ENCODE measurements at places on chromosomes 1 and 21.

GRCh38 chr21:37817242-37817641, 99.0 kb downstream of the KCNJ6 start:
- DNase-seq: no peak

DNA sequence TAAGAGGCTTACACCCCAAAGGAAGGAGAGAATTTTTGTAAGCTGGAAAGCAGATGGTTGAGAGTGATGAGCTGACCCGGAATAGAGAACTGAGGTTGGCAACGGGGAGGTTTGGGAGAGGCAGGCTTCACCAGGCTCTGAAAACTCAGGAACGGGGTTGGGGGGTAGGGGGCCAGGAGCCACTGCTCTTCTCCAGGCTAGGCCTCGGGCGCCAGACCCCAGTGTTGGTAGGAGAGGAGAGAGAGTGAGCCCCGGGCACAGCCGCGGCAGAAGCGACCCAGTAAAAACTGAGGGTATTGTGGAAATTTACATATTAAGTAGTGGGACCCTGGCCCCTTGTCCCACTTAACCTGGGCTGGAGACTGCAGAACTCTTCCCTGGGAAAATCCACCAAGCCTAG, 45.7 kb downstream of the GPR161 start:
- no peak for DNase-seq

DNA sequence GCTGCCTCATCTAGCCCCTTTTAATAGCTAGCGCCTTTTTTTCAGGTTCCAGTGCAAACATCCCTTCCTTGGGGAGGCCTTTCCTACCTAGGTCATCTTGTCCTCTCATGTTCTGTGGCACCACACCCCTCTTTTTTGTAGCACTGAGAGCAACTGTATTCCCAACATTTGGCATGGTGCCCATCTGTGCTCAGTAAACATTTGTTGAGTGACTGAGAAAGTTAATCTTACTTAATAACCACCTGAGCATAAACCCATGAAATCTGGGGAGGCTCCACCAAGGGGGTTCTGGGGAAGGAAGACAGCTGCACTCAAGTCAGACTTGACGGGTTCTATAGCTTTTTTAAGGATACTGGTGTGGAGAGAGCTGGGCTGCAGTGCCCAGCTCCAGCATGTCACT, 90.0 kb downstream of the NOS1AP start:
- no peak for DNase-seq

- no peak for DNase-seq
These were observed 147.7 kb downstream of the CDC42BPA start for GRCh38 chr1:227170361-227171166.

DNA sequence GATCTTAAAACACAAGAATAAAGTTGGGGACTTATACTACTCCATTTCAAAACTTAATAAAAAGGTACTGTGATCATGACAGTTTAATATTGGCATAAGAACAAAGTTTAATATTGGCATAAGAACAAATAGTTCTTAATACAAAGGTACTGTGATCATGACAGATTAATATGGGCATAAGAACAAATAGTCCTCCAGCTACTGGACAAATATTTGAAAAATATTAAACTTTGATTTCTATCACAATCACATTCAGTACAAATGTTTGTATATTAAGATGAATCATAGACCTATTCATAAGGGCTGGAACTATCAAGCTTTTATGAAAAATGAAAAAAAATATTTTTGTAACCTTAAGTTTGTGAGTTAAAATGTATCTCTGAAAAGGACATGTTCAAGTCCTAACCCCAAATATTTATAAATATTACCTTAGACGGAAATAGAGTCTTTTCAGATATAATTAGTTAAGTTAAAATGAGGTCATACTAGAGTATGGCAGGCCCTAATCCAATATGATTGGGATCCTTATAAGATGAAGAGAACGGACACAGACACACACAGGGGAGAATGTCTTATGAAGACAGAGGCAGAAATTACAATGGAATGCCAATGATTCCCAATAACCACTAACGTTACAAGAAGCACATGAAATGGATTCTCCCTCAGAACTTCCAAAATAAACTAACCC, 79.1 kb upstream of the RGS1 start:
- no peak for DNase-seq

DNA sequence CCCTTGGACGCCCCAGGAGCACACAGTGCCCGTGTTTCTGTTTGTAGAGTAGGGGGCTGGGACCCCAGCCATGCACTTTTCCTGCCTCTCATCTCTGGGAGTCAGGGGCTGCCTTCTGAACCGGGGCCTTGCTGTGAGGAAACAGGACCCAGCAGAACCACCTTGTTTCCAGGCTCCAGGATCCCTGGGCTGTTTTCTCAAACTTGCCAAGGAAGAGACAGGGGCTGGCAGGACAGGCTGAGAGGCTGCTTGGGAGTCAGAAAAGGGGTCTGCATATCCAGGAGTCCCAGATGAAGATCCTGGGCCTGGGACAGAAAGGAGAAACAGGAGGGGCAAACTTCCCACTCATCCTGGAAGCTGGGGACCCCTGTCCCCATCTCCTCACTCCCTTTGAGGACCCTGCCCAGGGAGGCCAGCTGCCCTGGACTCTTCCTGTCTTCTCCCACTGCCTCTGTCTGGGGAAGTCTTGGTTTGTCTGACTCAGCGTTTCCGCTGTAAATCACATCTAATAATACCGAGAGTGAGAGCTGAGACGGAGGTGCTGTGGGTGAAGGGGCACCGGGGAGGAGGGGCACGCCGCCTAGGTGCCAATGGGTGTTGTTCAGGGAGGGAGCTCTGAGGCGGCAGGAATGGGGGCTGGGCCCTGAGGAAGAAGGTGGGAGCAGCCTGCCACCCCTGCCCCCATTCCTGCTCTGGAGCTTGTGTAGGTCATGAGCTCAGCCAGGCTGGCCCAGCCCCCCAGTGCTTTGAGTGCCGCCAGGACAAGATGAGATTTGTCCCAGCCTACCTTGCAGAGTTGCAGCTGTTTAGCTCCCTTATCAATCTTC, 16.7 kb downstream of the POU3F1 start:
- peak; percentile 75 for DNase-seq

DNA sequence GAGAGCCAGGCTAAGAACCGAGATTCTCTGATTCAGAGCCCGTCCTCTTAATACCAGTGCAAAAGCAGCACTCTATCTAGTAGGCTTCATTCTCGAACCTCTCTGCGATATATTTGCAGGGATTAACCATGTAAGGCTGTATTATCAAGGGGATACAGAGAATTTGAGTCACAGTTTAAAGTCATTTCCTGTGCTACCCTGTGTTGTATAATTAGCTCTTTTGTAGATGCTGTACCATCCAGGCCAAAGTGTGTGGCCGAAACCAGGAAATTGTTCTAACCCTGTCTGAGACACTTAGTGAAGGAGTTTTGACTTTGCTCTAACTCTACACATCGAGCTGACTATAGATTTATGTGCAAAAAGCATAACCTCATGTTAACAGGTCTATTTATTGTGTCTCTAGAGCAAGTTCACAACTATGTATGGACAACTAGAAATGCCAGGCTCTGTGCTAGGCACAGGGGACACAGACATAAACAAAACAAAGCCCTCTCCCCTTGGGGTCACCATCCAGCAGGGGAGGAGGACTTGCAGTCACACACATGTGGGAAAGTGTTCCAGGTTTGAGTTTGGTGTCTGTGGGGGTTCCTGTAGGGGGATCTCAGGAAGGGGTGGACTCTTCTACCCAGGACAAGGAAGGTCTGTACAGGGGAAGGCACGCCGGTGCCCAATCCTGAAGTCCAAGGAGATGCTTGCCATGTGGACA, 182.2 kb downstream of the DHRS3 start:
- DNase-seq: peak; percentile 31

DNA sequence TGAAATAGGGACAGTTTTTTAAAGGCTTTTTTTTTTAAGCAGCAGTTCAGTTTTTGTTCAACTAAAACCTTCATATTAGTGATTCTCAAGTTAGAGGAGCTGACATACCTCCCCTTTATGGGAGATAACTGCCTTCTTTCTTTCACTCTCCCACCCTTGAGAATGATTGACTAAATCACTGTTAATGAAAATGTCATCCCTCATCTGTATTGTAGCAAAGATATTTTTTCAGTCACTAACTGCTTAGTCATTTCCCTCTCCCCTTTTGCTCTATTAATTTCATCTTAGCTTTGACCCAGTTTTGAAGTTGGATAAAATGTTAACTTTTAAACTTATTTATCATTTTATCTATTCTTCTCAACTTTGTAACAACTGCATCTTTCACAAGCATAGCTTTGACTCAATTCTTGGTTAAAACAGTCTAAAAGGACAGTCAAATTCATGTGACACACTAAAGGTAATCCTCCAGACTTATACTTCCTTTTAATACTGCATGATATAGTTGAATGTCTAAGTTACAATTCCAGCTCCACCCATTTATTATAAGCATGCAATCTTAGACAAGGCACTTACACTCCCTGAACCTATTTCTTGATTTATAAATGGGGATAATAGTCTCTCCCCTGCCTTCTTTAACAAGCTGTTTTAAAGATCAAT, 17.1 kb downstream of the CAPZA1 start:
- DNase-seq: no peak

DNA sequence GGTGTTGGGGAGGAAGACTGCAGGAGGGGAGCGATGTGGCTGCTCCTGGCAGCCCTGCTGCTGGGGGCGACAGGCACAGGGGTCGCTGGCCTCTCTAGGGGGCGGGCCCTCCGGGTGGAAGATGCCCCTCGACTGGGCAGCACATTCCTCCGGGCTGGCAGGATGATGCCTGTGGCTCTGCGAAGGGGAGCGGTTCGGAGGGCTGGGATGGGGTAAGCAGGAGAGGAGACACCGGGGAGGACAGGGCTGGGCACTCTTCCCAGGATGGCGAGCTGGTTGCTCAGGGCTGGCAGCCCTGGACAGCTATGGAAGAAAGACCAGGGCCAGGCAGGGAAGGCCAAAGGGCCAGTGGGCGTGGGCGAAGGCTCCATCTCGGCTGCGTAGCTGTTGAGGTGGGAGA, 12.8 kb downstream of the HEYL start:
- DNase-seq: no peak

DNA sequence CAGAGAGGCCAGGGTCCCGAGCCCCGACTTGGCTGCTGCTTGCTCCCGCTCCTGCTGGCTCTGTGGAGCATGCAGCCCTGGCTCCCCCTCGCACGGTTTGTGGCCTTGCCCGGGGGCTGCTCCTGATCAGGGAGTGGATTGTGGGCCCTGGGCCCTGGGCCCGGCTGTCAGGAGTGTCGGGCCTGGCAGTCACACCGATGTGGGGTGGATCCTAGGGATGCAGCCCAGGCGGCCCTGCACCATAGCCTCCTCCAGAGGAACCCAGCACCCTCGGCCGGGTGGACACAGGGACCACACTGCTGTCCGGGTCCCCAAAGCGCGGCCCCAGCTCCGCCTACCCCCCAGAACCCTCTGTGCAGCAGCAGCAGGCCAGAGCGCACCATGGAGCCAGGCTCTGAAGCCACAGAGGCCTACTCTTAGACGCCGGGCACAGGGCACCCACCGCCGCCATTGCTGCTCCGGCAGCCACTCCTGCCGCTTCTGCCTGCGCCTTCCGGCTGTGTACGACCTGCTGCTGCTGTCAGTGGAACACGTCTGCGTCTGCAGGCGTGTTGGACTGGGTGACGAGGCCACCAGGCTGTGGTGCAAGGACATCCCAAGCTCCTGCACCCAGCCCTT, 9.4 kb downstream of the SLX9 start:
- no peak for DNase-seq

DNA sequence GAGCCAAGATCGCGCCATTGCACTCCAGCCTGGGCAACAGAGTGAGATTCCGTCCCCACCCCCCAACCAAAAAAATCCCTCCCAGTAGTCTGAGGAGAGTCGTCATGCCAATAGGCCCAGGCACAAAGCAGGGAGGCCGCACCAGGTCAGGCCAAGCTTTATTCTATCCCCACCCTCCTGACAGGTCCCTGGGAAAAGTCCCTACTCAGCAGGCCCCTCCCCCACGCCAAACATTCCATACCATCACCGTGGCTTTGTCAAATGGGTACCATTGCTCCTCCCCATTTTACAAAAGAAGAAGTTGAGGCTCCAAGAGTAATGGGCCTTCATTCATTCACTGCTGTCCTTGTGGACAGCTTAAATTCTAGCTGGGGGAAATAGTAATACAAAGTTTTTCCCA, 5.3 kb downstream of the GPR3 start:
- DNase-seq: no peak

DNA sequence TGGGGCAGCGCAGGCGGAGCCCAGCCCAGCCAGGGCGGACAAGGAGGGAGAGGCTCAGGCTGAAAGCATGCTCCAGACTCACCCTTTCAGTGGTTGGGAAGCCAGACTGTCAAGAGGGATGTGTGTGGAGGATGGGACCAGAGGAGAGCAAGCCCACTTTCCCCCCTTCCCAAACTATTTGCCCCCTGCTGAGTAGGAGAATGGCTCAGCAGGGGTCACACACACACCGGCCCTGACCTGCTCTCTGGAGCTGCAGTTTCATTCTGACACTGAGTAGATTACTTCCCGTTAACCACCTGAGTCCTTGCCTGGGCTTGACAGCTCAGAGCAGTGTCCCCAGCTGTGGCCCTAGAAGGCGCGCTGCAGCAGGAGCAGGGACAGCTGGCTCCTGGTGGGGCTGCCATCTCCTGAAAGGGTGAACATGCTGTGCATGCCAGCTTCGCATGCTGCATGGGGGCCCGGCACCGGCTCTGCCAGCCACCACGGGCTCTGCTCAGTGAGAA, 51.6 kb upstream of the CNTN2 start:
- no peak for DNase-seq

- no peak for DNase-seq
These were observed 1.0 kb upstream of the S100B start for GRCh38 chr21:46605767-46606426.

GRCh38 chr1:19837866-19838265, 22.8 kb upstream of the RNF186 start:
- DNase-seq: no peak

- DNase-seq: no peak
These were observed 76.6 kb downstream of the NDUFS5 start for GRCh38 chr1:39102537-39103327.

DNA sequence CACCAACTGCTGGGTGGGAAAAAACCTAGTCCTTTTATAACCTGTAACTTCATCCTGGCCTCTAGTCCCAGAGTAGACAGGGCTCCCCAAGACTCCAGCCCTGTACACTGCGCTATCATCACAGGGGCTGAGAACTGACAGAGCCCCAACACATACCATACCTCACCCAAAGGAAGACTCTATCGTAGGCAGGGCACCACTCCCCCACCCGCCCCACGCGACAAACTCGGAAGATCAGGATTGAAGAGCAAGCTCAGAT, 15.8 kb downstream of the INPP5B start:
- DNase-seq: no peak

DNA sequence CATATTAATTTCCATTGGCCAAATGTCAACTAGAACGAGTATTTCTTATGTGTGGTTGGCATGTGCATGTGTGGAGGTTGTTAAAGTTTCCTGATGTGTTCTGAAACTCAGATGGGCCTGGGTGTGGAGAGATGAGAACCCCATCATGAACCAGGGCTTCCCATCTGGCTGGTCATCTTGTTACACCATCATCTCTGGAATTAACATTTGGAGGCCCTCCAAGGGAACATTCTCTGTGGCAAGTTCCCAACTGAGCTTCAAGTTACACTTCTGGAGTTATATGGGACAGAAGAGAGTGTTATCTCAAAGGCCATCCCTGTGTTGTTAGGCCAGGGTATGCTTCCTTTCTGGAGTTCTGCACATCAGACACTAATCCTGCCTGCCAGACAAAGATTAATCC, 183.6 kb downstream of the TTLL7 start:
- DNase-seq: no peak
